Right lung (tissue), 10 donors: ENCODE measurements at places on chromosomes 7 and 10.

DNA sequence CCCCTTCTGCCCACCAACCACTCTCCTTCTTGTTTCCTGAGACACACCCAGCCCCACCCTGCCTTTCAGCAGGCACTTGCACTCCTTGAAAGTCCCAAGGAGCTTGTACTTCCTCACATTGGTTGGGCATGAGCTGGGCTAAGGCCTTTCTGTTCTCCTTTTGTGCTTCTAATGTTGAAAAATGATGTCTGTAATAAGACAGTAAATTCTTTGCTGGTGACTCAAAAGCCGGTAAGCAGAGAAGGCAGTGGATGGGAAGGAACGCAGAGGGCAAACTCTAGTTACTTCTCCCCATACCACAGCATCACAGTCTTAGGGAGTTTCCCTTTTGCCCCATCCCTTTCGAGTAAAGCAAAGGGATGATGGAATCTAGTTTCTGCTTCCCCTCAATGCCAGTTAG is 185.6 kb downstream of the PLXNA4 start:
- DNase-seq = no peak

- no peak for DNase-seq
These were observed 38.8 kb downstream of the PRPS1L1 start for GRCh38 chr7:17988858-17989257.

GRCh38 chr10:18777258-18777657 is 118.0 kb downstream of the ARL5B start:
- DNase-seq = no peak

DNA sequence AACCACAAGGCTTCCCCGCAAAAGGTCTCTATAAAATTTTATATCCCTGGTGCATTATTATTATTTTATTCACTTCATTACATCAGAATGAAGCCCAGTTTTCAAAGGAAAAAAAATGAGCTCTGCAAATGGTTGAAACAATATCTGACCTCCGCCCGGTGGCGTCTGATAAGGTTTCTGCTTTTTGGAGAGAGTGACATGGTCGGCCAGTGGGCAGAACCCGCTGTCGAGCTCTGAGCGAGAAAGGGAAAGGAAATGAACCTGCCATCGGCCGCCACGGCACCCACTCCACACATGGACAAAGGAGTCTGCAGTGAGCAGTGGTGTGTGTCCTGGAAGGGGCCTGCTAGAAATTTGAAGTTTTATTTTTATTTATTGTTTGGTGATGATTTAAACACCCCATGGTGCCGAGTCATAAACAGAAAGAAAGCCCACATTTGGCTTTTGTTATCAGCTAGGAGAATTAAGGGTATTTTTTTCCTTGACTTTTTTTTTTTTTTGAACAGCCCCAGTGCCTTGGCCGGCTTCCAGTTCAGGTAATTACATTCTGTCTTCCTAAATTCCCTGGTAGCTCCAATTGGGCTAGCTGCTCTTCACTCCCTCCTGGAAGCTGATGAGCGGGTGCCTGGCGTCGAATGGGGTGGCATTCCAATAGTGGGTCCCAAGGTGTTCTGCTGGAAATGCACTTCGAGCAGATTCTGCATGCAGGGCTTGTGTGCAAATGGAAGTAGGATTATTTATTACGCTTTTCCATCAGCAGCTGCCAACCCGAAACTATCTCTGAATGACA is 149.4 kb upstream of the MKI67 start:
- DNase-seq = no peak
